ENCODE measurements at places on chromosomes 13 and 19.

DNA sequence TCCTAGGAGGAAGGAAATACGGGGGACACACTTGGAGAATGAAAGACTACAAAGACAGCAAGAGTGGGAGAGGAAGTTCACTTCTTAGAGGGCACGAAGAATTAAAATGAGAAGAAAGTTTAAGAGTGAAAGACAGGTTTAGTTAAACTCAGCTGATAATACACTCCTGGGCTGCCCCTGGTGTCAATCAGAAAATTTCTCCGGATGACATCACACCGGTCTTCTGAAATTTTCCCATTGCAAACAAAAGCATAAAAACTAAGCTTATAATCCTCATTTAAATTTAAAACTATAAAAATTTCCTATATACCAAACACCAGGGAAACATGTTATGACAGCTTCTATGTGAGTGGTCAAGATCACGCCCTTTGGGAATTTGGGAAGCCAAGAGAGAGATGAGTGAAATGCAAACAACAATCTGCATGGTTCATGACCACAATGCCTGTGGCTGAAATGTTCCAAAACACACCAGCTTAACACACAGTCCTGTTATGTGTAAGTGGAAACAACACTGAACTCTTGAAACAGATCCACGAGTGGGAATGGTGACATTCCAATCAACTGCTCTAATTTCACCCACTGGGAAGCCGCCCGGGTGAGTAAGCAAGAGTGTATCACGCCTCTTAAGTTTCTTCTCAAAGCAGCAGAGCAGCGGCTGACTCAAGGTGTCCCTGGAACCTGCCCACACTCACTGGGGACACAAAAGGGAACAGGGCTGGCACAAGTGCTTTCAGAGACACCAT is 49.0 kb downstream of the BRD4 start:
- DNase-seq = no peak

- no peak for DNase-seq
Observed at GRCh38 chr13:44058624-44059215, 179.0 kb downstream of the LACC1 start.

GRCh38 chr19:18543814-18544475 is 572 bp upstream of the FKBP8 start:
- DNase-seq = no peak

DNA sequence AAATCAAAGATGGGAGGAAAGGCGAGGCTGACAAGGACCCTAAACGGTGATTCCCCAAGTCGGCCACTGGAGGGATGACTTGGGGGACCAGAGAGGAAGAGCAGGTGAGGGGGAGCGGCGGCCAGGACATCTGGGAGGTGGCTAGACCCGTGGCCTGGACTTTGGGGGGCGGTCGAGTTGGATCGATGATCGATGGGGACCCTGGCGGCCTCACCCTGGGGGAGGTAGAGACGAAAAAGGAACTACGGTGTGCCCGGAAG is 7.7 kb upstream of the CIRBP start:
- DNase-seq = no peak

DNA sequence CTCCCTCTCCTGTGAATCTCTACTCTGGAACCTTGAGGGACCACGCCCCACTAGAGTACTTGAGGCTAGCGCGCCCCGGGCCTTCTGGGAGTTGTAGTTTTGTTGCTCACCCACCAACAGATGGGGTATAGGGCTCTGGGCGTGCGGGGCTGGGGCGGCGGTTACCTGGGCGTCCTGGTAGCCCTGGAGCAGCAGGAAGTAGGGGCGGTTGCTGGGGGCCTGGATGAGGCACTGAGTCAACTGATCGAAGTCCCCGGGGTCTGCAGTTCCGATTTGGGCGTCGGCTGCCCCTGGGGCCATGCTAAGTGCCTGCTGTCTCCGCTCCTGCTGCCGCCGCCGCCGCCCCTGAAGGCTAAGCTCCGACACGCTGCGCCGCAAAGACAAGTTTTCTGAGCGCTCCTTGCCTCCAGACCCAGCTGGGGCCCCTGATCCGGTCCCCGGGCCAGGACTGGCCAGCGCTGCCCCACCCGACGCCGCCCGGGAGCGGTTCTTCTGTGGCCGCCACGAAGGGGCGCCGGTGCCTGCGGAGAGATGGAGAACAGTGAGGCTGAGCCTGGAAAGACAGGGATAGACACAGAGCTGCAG is 5.3 kb downstream of the RASIP1 start:
- no peak for DNase-seq

- no peak for DNase-seq
Observed at GRCh38 chr13:74077792-74078191, 56.4 kb downstream of the KLF12 start.

- DNase-seq = no peak
Observed at GRCh38 chr13:99053636-99054233, 75.9 kb upstream of the DOCK9 start.

DNA sequence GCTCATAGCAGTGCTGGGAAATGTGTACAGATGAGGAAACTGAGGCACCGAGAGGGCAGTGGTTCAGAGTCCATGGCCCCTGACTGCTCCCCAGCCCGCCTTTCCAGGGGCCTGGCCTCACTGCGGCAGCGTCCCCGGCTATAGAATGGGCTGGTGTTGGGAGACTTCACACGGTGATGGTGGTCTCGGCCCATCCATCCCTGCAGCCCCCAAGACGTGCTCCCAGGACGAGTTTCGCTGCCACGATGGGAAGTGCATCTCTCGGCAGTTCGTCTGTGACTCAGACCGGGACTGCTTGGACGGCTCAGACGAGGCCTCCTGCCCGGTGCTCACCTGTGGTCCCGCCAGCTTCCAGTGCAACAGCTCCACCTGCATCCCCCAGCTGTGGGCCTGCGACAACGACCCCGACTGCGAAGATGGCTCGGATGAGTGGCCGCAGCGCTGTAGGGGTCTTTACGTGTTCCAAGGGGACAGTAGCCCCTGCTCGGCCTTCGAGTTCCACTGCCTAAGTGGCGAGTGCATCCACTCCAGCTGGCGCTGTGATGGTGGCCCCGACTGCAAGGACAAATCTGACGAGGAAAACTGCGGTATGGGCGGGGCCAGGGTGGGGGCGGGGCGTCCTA is 15.9 kb downstream of the LDLR start:
- DNase-seq = no peak

GRCh38 chr13:43792076-43792881 is 5.5 kb upstream of the ENOX1 start:
- DNase-seq = no peak

Data from NCI-H226 (cell line).